ENCODE measurements at places on chromosomes 3 and 15.

GRCh38 chr3:143120716-143121240, 1.2 kb downstream of the CHST2 start:
- peak; percentile 15 for DNase-seq

GRCh38 chr3:103006526-103007183, 571.8 kb downstream of the ZPLD1 start:
- DNase-seq, result no peak

- peak; percentile 67 for DNase-seq
Observed at GRCh38 chr3:118884748-118885206, 149.9 kb downstream of the IGSF11 start.

- DNase-seq, result no peak
Observed at GRCh38 chr3:48561045-48561736, 2.4 kb downstream of the UCN2 start.

- DNase-seq, result no peak
Observed at GRCh38 chr15:91224755-91225380, 124.8 kb downstream of the SV2B start.

GRCh38 chr3:160613661-160614060, 48.3 kb upstream of the KPNA4 start:
- DNase-seq, result no peak

DNA sequence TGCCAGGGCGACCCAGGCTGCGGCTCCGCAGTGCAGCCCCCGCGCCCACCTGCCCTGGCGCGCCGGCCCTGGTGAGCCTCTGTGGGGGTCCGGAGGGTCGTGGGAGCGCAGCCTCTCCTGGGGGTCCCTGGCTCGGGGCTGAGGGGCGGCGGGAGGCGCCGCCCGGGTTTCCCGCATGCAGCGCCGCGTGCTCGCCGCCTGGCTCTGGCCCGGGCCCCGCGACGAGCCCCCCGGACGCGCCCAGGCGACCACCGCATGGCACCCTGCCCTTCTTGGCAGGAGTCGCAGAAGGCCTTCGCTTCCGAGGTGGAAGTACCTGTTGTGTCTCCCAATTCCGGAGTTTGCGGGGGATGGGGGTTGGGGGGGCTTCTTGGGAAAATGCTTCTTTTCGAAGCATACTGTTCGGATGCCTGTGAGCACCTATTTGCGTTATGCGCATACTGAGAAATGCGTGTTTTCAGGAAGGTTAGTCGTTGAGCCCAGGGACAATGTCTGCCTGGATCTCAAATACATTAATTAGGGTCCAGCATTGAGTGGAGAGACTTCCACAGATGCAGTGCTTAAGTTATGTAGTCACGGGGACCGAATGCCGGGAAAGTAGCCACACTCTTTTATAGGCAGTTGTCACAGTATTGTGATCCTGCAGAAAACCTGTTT, 1.3 kb downstream of the GABRA5 start:
- DNase-seq, result no peak

All from stimulated activated CD4-positive, alpha-beta T cell treated with anti-CD3 and anti-CD28 coated beads, Interleukin-2, amount 100 ng/mL, for 4 hours (primary cell).